ENCODE measurements at places on chromosomes 5 and 9. TPM values are rescaled to one million over a fixed set of nuclear protein-coding genes. Genes with fewer than 3 reads are reported as not detected.
A peak's percentile ranks its signal among the peaks of the same experiment; 100 is the strongest.

GRCh38 chr5:66558560-66558959, 37.6 kb upstream of the MAST4 start:
- no peaks in the 10 kb centered on the region for H3K27me3 ChIP-seq
- peak; percentile 69 for DNase-seq
- no peak overlapping the region for H3K4me3 ChIP-seq
- peaks cover 21% of the 10 kb centered on the region for H3K4me1 ChIP-seq
- no peaks in the 10 kb centered on the region for H3K36me3 ChIP-seq

GRCh38 chr5:34625246-34625645, 30.9 kb upstream of the RAI14 start:
- no peaks in the 10 kb centered on the region for H3K27me3 ChIP-seq
- H3K36me3 ChIP-seq, result no peaks in the 10 kb centered on the region
- H3K4me3 ChIP-seq, result no peak overlapping the region
- no peak overlapping the region for H3K27ac ChIP-seq
- no peak for DNase-seq

DNA sequence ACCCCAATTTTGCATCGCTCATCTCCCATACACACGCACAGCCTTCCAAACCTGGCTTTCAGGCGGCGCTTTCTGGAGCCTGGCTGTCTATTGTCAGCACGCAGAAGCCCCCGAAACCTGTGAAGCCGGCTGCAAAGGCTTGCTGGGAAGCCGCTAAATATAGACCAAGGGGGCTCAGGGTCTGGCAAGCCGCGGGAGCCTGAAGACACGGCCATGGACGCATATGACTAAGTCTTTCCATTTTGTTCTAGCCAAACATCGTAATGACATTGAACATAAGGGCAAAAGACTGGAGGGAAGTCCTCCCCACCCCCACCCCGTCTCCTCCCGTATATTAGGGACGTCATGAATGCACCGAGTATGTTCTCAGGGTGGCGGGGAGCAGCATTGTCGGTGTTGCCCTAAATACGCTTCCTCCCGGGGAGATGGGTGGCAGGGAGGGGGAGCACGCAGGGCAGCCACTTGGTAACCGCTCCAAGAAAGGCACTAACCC, 1.1 kb downstream of the CTNND2 start:
- H3K27me3 ChIP-seq, result peaks cover 18% of the 10 kb centered on the region
- no peak overlapping the region for H3K4me3 ChIP-seq
- H3K4me1 ChIP-seq, result no peaks in the 10 kb centered on the region
- no peak overlapping the region for H3K27ac ChIP-seq
- DNase-seq, result peak; percentile 4

GRCh38 chr9:114805670-114806525, at the start of gene TNFSF15:
Gene TNFSF15, minus strand, starts transcription at chr9:114806039. Its CDS starts 27 bp downstream, at chr9:114806012.
- peak within 1 kb of the TSS; percentile 42 for H3K4me3 ChIP-seq
- no peaks in the 10 kb centered on the region for H3K27me3 ChIP-seq
- no peak within 1 kb of the TSS for H3K27ac ChIP-seq

GRCh38 chr5:1552521-1553255, 28.9 kb upstream of the LPCAT1 start:
- H3K27me3 ChIP-seq, result no peaks in the 10 kb centered on the region
- H3K4me1 ChIP-seq, result no peaks in the 10 kb centered on the region
- DNase-seq, result no peak
- no peaks in the 10 kb centered on the region for H3K36me3 ChIP-seq
- no peak overlapping the region for H3K4me3 ChIP-seq

- no peak overlapping the region for H3K27ac ChIP-seq
- H3K27me3 ChIP-seq, result no peaks in the 10 kb centered on the region
- H3K36me3 ChIP-seq, result no peaks in the 10 kb centered on the region
- no peaks in the 10 kb centered on the region for H3K4me1 ChIP-seq
- H3K4me3 ChIP-seq, result no peak overlapping the region
- DNase-seq, result no peak
Observed at GRCh38 chr9:114285166-114285867, 37.6 kb upstream of the ORM1 start.

PALM2AKAP2 gene
- polyA plus RNA-seq, result not detected

NPR3 gene
- not detected for polyA plus RNA-seq

SPATA31C2 gene
- not detected for polyA plus RNA-seq

Data from B cell (primary cell).